ENCODE measurements at places on chromosomes 3 and 15. TPM values are rescaled to one million over a fixed set of nuclear protein-coding genes. Genes with fewer than 3 reads are reported as not detected.

FURIN gene
- total RNA-seq, result 131 TPM

ANKRD63 gene
- not detected for total RNA-seq

COL6A5 gene
- total RNA-seq, result not detected

SLC6A20 gene
- not detected for total RNA-seq

DNA sequence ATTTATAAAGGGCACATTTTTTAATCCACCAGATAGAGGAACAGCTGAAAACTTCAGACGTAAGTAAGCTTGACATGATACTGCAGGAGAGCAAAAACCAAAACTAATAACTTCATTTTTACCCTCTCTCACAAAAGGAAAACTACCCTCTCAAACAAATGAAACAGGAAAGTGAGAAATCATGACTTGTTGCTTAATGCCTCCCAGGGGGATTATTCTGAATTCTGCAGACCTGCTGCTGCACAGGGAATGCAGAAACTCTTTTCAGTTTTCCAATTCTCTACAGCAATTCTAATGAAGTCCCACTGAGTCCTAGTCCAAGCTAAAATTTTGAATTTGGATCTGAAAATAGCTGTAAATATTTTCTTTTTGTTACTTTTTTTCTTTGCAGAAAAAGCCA, 637.1 kb upstream of the CCDC54 start:
- no peak for DNase-seq

DNA sequence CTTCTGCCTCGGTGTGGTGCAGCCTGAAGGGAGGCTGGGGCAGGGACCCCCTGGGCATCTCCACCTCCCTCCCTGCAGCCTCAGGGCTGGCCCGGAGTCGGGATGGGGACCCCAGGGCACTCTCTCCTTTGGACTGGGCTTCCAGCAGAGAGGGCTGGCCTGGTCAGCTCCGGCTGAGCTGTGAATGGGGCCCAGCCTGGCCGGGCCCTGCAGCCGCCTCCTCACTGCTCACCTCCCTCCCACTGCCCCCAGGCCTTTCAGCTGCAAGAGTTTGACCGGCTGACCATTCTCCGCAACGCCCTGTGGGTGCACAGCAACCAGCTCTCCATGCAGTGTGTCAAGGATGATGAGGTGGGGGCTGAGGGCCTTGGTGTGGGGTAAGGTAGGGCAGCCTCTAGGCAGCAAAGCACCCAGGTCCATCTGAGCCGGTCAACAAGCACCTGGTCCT, 36.0 kb downstream of the PSTPIP1 start:
- no peak for DNase-seq

DNA sequence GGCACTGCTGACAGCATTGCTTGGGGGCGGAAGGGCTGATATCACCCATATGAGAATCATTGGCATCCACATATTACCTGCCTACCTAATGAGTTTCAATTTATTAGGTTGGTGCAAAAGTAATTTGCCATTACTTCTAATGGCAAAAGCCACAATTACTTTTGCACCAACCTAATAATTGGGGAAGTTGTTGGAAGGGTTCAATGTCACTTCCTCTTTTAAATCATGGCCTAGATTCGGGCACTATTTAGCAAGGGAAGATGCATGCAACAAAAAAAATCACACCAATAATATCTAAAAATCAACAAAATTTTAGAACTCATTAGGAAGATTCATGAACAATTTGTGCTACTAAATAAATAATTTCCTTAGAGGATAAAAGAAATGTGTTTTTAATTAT, 56.0 kb upstream of the AGTR1 start:
- DNase-seq, result no peak

- no peak for DNase-seq
Observed at GRCh38 chr3:12957339-12957738, 115.9 kb downstream of the IQSEC1 start.

DNA sequence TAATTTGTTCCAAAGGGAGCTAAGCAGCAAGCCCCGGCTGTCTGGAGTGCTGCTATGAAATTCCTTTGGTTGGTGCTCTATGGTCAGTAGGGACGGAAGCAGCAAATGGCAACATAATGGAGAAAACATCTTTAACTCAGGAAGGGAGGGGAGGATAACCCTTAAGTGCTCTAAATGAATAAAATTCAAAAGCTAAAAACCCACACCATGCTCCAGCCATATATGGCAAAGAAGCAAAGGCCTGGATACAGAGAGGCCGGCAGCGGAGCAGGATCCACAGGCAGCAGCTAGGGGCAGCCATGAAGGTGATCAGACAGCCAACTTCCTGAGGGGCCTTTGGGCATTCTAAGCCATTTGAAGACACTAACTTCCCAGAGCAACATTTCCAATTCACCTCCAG, 38.9 kb downstream of the IL17RD start:
- DNase-seq, result no peak

DNA sequence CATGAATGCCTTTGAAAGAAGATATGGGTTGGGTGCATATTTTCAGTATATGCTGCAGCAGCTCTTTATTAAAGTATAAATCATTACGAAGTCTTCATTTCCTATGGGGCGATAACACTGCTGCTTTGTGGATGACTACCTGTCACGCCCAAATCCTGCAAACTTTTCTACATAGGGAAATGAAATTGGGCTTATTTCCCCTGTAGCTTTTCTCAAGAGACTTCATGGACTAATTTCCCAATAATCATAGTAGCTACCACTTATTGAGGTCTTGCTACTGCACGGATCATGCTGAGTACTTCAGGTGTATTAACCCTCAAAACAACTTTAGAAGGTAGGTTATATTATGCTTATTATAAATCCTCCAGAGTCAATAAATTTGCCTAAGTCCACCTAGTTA, 8.0 kb downstream of the TGFBR2 start:
- no peak for DNase-seq

DNA sequence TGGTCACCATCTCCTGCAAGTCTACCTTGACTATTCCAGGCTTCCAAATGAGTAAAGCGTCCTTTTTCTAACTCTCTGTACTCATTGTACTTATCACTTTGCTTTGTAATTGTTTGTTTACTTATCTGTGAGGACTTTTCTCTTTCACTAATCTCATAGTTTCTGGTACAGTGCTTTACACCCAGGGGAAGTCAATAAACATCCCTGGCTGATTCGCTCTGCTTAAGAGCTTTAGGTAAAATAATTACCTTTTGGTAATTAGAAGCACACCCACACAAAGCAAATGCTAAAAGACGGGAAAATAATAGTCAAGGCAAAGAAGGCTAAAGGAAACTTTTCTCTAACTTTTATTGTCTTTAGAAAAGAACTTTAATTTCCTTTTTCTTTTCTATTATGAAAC, 466.9 kb upstream of the ROBO1 start:
- DNase-seq, result no peak

AP3B2 gene
- not detected for total RNA-seq

ATP2B2 gene
- not detected for total RNA-seq

DNA sequence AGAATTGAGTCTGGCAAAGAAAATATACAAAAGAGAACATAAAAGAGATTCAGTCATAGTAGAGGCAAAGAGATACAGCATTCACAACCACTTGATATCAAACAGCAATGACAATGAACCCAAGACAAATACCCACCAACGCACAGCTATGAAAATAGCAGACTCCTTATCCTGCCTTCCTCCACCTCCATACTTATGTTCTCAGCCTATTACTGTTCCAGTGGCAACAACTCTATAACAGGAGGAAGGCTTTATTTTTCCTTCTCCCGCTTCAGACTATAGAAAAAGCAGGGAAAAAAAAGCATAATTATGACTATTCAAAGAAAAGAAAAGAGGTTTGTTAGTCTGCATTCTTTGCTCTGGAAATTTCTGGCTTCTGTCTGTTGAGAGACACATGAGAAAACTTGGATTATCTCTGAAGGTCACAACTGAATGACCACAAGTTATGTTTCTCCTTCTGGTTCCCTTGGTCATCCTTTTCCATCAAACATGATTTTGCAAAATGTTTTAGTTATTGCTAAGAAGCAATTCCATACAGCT, 81.2 kb upstream of the PLXND1 start:
- DNase-seq, result no peak

DNA sequence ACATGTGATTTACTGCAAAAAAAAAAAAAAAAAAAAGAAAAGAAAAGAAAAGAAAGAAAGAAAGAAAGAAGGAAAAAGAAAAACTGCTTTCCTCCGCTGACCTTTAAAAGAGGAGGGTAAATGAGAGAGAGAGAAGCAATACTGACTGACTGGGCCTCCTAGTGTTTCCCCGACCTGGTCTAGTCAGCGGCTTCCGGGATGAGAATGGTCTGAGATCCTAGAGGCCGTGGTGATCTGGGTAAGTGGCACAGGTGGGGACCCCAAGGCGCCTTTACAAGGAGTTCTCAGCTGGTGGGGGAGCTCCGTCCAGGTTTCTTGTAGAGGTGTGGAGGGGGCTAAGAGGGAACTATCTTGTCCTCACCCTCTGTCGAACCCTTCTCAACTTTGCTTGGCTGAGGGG, 223.1 kb downstream of the MEIS2 start:
- no peak for DNase-seq

DAZL gene
- total RNA-seq, result not detected

- no peak for DNase-seq
Observed at GRCh38 chr3:130528120-130528519, 11.1 kb downstream of the COL6A6 start.

DNA sequence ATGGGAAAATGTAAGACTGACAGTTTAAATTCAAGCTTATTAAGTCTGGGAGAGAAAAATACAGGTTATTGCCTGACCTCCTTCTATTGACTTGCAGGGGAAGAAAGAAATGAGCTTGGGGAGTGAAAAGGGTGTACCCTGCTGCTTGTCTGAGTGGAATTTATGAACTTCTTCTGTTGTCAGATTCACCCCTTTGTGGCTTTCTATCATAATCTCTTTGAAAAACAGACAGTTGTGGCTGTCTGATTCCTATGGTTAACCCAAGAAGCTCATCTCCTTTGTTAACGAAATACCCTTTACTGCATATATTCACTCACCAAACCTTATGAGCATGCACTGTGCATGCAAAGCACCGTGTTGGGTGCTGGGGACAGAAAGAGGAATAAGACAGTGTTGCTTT, 22.5 kb downstream of the GPD1L start:
- DNase-seq, result no peak

- no peak for DNase-seq
Observed at GRCh38 chr15:42595626-42596240, 20.3 kb downstream of the STARD9 start.

DNA sequence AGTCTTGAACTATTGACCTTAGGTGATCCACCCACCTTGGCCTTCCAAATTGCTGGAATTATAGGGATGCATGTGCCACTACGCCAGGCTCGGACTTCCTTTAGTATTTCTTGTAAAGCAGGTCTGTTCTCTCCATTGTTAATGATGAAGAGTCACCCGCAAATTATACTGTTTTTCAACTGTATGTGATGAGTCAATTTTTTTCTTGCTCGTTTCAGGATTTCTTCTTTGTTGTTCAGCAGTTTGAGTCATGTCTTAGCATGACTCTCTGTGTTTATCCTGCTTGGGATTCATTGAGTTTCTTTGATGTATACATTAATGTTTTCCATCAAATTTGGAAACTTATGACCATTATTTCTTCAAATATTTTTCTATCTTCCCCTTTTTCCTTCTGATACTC, 28.9 kb downstream of the GRAMD1C start:
- DNase-seq, result no peak

SNURF gene
- 9.4 TPM for total RNA-seq

GRCh38 chr15:77985031-77985930, 92.2 kb downstream of the TBC1D2B start:
- no peak for DNase-seq

DNA sequence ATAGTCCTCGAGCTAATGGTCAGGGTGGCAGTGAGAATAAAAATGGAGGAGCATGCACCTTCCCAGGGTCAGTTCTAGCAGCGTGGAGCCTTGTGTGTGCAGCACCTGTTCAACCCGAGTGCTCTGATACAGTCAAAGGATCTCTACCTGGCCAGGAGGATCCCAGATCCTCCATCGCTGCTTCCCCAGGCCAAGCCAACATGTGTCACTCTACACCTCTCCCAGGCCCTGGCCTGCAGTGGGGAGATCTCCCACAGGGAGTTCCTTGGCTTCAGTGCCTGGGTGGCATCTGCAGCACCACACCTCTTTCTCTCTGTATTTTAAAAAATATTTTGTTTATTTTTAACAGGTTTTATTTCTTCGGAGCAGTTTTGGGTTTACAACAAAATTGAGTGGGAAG, 414.8 kb upstream of the C2CD4B start:
- no peak for DNase-seq

- no peak for DNase-seq
Observed at GRCh38 chr15:69992348-69992747, 105.4 kb downstream of the TLE3 start.

SLC24A1 gene
- total RNA-seq, result 7.3 TPM

SPINT1 gene
- total RNA-seq, result 4.2 TPM
